Anterior cingulate cortex (tissue), 58 donors: ENCODE measurements at places on chromosomes 4 and X.

DNA sequence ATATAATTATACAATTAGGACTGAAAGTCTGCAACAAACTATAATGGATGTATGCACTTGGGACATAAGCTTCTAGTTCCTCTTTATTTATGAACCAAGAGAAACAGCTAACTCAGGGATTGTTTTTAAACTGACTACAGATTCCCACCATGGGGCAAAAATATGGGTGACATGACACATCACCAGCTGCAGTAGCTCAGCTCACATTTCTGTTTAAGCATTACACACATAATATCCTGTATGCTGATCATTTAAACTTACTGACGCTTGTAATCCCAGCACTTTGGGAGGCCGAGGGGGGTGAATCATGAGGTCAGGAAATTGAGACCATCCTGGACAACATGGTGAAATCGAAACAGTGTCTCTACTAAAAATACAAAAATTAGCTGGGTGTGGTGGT lies 11.5 kb downstream of the FGB start:
- no peak for DNase-seq

GRCh38 chr4:99252746-99253145 lies 33.7 kb upstream of the ADH6 start:
- no peak for DNase-seq

DNA sequence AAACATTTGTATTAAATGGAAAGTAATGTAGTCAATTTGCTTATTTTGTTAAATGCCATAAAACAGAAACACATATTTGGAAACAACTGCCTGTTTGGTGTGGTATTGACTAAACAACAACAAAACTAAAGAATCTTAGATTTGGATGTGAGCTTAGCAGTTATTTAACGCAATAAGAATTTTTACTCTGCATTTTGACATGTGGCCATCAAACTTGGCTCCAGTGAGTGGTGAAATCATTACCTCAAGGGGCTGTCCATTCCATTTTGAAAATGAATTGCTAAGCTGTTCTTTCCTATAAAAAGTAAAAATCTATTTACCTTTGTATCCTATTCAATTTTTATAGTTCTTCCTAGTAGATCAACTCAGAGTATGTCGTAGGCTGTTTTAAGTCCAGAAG lies 84.2 kb downstream of the DKK2 start:
- no peak for DNase-seq

DNA sequence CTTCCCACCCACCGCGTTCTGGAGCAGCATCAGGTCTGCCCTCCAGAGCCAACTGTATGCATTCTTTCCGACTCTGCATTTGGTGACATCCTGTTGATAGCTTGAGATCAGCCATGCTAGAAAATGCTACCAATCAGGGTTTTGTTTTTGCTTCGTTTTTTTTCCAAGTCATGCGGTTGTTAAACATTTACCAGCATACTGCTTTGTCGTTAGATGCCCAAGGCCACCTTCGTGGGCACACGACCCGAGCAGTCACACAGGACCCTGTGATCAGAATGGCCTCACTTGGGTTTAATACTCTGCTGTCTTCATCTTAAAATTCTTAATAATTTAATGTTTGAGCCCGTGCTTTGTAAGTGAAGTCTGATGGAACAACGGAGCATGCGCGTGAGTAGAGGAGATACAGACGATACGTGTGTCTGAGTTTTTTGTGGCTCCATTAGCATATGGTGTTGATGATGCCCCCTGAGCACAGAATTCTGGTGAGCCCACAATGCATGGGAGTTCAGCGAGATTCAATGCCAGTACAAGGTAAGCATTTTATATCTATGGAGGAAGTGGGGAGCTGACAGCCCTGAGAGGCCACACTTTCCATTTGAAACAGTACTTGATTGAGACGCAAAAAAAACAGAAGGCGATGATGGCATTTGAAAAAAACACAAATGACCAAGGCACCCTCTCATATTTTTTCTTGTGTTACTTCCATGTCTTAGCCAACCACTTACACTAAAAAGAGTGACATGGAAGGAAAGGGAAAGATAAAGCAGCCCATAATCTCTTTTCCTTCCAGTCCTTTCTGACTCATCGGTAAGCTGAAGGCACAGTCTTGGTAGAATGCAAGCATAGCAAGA lies 323.6 kb downstream of the BCOR start:
- no peak for DNase-seq
